ENCODE measurements at places on chromosomes 1 and 21.

GRCh38 chr1:237759377-237759776 is 131.3 kb downstream of the ZP4 start:
- no peak for DNase-seq

- DNase-seq, result no peak
These were observed 14.9 kb downstream of the SLC26A9 start for GRCh38 chr1:205928317-205928716.

GRCh38 chr1:234401658-234402057 is 28.4 kb downstream of the COA6 start:
- DNase-seq, result no peak

DNA sequence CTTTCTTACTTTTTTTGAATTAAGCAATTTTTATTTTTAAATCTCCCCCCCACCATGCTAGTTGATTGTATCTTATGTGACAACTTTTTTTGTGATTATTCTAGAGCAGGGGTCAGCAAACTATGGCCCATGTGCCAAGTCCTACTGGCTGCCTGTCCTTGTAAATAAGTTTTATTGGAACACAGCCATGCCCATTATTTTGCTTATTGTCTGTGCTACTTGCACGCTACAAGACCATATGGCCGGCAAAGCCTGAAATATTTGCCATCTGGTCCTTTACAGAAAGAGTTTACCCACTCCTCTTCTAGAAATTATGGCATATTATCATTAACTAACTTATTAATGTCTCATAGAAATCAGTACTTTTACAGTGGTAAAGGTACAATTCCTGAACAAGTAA is 51.7 kb downstream of the AK5 start:
- DNase-seq, result no peak

DNA sequence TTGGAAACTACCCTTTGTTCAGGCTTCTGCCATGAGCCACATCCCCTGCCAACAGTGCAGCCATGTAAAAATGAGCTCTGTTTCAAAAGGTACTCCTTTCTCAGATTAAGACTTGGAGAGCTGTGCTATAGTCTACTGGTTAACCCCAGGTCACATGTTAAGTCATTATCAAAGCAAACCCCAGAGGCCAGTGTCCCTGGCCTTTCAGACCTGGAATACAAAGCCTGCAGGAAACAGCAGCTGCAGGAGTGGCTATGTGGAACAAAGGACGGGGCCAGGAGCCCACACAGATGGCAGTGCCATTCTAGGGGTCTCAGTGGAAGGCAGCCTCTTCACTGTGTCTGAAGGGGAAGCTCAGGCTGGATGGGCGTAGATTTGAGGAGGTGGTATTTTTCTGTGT is 6.7 kb downstream of the ZNF496 start:
- DNase-seq, result no peak

DNA sequence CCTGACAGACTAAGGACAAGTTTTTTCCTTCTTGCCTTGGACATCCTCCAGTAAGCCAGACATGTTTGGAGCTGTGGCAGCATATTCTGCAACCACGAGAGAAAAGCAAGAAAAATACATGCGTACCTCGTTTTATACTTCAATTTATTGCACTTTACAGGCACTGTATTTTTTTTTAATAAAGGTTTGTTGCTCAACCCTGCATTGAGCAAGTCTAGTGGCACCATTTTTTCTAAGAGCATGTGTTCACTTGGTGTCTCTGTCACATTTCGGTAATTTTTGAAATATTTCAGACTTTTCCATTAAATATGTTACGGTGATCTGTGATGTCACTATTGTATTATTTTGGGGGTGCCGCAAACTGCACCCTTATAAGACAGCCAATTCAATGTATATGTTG is 2.1 kb upstream of the SSX2IP start:
- DNase-seq, result no peak

DNA sequence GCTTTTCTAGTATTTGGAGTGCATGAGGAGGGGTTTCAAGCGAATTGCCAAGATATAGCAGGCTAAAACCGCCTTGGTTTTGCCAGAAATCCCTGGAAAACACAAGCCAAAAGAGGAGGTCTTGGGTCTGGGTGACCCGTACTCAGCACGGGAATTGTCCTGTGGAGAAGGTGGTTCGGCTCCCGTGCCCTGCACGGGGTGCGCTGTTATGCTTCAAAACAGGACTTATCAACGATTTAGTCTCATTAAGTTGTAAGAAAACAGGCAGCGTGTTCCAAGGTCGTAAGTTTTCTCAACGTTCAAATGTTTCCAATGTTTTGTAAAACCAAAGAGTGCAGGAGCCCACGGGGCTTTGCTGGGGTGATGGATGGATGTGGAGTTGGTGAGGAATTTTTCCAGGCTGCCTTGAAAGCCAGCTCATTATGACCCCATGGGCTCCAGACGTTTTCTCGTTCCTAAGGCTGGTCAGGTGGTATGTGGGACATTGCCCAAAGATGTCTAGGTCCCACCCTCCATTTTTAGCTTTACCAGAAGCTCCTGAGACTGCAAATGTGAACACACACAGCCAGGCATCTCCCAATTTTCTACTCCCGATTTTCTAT is 75.4 kb upstream of the CLDN14 start:
- no peak for DNase-seq

- DNase-seq, result no peak
These were observed 35.3 kb upstream of the BCAR3 start for GRCh38 chr1:93716941-93717368.

GRCh38 chr21:28793043-28793442 is 199.6 kb downstream of the LTN1 start:
- DNase-seq, result no peak

DNA sequence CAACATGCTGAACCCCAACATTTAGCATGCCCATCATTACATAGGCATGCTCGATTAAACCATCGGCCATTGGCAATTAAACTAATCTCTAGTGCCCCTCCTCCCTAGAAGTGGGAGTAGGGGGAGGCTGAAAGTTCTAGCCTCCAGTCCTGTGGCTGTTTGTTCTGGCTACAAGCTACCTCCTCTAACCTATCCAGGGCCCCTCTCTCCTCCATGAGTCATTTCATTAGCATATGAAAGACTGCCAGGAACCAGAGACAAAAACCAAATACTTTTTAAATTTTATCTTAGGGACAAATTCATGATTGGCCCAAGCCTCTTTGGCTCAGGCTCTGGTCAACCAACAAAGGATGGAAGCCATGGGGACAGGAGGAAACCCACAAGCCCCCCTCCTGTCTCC is 231.1 kb downstream of the CACNA1E start:
- DNase-seq, result no peak

DNA sequence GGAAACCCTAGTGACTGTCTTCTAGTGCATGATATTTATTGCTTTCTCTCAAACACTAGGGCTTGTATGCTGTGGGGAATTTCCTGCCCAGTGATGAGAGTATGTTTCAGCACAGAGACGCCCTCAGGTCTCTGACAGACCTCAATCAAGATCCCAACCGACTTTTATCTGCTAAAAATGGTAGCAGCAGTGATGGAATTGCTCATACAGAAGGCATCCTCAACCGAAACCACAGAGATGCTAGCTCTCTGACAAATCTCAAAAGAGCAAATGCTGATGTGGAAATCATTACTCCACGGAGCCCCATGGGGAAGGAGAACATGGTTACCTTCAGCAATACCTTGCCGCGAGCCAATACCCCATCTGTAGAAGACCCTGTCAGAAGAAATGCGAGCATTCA is 41.3 kb downstream of the PLPPR4 start:
- DNase-seq, result no peak

DNA sequence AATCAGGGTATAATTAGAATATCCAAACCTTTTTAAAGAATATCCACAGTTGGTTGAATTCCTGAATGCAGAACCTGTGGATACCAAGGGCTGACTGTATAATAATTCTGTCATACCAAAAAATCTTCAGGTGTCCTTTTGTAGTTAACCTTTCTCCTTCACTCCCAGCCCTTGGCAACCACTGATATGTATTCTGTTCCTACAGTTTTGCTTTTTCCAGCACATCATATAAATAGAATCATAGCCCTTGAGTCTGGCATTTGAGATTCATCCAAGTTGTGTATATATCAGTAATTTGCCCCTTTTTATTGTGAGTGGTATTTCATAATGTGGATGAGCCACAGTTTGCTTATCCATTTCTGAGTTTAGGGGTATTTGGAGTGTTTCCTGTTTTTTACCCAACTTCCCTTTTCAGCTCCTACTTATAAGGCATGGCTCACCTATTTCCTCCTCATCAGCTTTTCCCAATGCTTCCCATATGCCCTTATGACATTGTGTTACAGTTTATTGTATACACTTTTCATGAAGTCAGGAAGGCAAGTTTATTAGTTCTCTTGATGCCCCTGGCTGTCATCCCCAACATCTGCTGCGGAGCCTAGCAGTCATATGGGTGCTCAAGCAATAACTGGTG is 35.0 kb upstream of the AGO1 start:
- DNase-seq, result no peak

GRCh38 chr1:209527372-209527771 is 56.1 kb upstream of the CAMK1G start:
- DNase-seq, result no peak

GRCh38 chr1:97640677-97641076 is 280.2 kb downstream of the DPYD start:
- no peak for DNase-seq

GRCh38 chr1:76843821-76844464 is 23.3 kb upstream of the ST6GALNAC5 start:
- DNase-seq, result no peak

- DNase-seq, result no peak
These were observed 99.5 kb downstream of the OMA1 start for GRCh38 chr1:58447042-58447441.

DNA sequence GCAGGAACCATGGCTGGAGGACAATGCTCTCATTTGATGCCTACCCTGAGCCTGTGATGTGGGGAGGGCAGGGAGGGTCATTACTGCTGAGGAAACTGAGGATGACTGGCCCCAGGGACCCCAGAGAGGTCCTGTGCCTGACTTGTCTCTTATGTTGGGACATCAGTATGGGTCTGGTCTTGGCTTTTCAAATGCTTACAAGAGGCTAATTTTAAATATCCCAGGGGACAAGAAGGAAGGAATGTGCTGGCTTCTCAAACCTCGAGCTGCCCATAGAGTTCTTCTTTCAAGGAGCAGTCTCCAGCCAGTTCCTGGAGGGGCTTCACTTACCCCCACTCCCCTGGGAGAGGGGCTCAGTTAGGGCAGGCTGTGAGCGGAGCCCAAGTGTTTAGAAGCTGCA is 168.2 kb downstream of the TRABD2B start:
- DNase-seq, result no peak
